ENCODE measurements at places on chromosomes 2 and 18. TPM values are rescaled to one million over a fixed set of nuclear protein-coding genes. Genes with fewer than 3 reads are reported as not detected.
A peak's percentile ranks its signal among the peaks of the same experiment; 100 is the strongest.

DNA sequence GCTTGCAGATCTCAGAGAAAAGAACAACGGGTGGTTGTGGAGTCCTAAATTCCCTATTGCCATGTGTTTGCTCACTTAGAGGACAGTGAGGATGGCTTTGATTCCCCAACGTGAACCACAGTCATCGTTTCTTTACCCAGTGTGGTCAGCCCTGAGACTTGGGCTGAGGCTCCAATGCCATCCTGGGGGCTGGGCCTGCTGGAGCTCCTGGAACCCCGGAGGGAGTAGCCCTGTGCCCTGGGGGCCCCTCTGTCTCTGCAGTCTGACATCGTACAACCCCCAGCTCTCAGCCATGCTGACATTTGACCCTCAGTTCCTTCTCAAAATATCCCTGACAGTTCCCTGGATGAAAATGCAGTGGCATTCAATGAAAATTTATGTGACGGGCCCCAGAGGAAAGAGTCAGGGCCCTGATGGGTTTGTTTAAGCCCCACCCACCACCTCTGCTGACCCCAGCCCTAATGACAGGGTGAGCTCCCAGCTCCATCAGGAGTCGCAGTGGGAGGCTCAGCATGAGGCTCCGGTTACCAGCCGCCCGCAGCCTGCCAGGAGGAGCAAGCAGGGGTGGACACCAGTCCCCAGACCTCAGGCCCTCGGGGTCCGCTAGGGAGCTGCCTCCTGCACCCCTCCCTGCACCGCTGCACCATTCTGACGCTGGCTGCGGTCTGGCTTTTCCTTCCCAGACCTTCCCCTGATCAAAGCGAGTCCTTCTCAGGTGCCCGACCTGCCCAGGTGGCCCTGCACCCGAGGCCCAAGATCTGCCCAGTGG is 120.9 kb downstream of the TWIST2 start:
- peak; percentile 24 for DNase-seq

TRABD2A gene
- 12.2 TPM for total RNA-seq

CPLX4 gene
- not detected for total RNA-seq

CHAC2 gene
- 1.5 TPM for total RNA-seq

C2orf92 gene
- 7.7 TPM for total RNA-seq

DNA sequence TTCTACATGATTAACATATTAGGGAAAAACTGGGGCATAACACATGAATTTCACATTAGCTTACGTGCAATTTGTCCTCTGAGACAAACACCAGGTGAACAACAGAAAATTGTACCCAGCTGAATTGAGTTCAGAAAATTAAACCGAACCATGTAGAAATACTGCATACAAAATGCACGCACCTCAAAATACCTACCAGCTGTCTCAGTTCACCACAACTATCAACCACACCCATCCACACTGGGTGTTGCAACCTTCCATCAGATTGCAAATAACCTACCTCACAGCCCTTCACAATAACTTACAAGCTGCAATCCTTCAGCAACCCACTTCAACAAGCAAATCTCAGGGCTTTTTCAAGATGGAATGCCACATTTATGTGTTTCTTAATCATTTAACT is 55.9 kb downstream of the UNC50 start:
- no peak for DNase-seq

DNA sequence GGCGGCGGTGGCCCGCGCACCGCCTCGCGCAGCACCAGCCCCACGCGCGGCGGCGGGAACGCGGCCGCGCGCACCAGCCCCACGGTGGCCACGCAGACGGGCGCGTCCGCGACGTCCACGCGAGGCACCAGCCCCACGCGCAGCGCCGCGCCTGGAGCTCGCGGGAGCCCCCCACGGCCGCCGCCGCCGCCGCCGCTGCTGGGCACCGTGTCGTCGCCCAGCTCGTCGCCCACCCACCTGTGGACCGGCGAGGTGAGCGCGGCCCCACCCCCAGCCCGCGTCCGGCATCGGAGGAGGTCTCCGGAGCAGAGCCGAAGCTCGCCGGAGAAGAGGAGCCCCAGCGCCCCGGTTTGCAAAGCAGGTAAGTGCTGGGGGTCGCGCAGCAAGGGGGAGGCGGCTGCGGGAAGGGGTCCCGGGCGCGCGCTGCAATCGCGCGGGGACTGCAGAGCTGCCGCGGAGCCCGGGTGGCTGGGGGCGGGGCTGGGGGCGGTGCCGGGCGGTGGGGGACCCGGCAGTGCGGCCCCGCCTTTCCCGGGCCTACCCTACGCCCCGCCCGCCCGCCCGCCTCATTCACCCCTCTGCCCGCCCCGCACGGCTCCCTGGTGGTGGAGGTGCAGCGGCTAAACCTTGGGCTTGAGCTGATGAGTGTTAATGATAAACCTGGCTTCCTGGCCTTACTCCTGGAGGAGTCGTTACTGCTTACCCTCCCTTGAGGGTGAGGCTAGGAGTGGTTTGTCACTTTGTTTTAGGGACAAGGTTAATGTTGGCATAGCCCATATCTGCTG is 851 bp downstream of the FAM117B start:
- DNase-seq: peak; percentile 76

GRCh38 chr2:191631754-191632153 is 46.2 kb upstream of the NABP1 start:
- DNase-seq: no peak

GRCh38 chr18:24265502-24266064 is 126.7 kb downstream of the CABYR start:
- DNase-seq: no peak

- no peak for DNase-seq
Measured at GRCh38 chr2:70685771-70686171, 82.2 kb downstream of the ADD2 start.

DNA sequence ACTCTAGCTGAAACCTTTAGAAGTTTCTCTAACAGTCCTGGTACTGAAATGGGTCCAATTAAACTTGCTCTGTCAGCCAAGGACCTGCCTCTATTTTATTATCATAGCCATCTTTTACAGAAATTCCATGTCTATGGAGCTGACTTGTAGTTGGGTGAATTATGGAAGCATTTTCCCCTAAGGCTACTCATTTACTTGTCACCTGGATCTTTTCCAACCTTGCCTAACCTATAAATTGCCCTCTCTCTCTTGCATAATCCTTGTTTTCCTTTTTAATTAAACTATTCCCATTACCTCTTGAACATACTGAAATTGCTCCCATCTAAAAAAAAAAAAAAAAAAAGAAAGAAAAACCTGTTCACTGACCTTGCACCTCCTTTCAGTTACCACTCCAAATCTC is 74.6 kb upstream of the DOK6 start:
- no peak for DNase-seq

DNA sequence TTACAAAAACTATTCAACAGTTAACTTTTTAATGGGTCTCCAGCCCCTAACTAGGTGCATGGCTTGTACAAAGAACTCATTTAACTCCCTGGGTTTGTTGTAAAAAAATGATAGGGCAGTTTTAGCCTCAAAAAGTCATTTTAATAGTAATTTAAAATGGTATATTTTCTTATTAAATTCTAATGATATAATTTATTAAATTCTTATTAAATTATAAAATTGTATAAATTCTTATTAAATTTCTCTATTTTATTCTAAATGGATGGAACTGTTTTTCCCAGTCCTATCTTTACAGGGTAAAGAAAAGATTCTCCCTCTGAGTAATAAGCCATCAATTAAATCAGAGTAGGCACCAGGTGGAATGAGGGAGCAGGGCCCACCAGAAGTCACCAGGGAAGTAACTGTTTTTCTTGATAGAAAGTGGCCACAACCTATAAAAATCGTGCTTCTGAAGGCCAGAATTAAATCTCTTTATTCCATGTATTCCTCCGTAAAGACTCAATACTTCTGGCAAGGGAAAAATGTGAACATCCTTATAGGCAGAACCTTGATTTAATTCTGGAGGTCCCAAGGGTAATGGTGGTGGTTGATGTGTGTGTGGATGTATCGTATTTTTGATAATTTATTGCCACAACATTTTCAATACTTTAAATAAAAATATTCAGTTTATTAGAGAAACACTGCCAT is 814 bp downstream of the FKBP7 start:
- no peak for DNase-seq

GKN1 gene
- total RNA-seq: not detected

- no peak for DNase-seq
Measured at GRCh38 chr2:191382801-191383200, 137.6 kb downstream of the MYO1B start.

DNA sequence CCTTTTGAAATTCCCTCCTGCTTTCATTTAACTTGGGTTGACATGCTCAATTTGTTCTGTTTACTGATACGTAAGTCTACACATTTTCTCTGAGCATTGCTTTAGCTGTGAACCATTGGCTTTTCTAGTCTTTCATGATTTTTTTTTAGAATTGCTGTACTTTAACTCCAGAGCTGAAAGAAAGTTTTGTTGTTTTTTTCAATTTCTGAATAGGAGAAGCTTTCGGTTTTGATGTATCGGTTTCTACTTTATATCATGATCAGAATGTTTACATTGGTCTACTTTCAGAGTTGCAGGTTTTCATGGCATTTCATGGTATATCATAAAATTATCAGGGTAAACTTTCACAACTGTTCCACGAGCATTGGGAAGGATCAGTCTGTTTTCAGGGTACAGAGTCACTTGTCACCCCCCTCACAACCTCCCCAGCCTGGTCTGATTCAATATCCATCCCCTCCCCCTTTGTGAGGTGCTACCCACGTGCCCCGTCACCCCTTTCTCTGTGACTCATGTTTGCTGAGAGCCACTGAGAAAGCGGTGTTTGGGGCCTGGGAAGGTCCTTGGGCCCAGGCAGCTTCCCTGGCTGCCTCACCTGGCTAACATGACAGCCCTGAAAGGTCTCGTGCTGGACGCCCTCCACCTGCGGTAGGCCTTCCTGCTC is 7.0 kb downstream of the ASTL start:
- DNase-seq: no peak

DNA sequence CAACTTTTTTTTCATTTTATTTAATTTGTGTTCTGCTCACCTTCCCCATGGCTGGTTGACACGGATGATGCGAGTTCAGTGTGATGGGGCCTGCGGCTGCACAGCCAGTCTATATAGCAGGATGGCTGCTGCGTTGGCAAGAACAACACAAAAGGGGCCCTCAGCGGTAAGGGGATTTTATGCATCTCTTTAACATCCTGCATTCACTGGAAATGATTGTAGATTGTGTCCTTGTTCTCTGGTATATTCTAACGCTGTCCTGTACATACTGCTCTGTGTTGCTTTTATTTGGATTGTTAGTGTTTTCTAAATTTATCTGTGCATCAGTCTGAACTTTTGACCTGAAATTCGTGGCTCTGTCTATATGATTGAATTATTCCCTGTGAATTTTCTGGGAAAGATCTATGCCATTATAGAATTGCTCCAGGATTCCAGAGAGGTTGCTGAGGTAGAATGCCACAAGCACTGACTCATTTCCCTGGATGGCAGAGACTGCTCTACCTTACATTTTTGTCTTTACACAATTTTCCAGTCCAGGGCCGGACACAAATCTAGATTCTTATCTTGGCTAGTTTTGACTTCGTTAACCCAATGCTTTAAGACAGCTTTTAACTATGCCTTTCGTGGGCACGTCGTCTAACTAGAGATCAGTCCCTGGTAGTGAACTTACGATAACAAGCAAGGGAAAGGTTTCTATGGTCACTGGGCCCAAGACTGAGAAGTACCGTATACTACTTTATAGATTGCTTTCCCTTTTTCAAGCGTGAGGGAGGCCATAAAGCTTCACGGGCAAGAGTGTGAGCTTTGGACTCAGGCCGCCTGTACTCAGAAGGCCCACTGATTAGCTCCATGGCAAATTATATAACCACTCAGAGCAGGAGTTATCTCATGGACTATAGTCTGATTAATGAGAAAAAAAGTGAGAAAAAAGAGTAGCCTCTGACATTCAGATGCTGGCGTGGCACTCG is at the start of gene CRYGC:
CRYGC (minus strand) TSS at position 85 of the 968 bp plus-strand sequence; CDS start at position 49, 36 bp downstream.
- DNase-seq: no peak

DNA sequence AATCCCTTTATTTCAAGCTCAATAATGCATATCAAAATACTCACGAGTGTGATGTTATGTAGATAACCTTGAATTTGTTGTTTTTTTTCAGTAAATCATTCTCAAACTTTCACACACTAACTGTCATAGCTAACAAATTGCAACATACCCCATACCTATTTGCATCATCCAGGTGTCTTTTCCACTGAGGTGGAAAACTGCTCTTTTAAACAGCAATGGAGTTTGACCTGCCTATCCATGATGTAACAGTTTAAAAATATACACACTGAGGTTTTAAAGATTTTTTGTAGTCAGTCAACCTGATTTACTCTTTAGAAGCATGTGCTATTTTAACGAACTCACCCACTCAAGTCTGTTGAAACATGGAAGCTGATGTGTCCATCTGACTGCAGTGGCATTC is 298.7 kb downstream of the RND3 start:
- no peak for DNase-seq

GRCh38 chr2:33619028-33619427 is 19.9 kb upstream of the FAM98A start:
- no peak for DNase-seq
